ENCODE measurements at places on chromosomes 6 and 20.
A peak's percentile ranks its signal among the peaks of the same experiment; 100 is the strongest.

DNA sequence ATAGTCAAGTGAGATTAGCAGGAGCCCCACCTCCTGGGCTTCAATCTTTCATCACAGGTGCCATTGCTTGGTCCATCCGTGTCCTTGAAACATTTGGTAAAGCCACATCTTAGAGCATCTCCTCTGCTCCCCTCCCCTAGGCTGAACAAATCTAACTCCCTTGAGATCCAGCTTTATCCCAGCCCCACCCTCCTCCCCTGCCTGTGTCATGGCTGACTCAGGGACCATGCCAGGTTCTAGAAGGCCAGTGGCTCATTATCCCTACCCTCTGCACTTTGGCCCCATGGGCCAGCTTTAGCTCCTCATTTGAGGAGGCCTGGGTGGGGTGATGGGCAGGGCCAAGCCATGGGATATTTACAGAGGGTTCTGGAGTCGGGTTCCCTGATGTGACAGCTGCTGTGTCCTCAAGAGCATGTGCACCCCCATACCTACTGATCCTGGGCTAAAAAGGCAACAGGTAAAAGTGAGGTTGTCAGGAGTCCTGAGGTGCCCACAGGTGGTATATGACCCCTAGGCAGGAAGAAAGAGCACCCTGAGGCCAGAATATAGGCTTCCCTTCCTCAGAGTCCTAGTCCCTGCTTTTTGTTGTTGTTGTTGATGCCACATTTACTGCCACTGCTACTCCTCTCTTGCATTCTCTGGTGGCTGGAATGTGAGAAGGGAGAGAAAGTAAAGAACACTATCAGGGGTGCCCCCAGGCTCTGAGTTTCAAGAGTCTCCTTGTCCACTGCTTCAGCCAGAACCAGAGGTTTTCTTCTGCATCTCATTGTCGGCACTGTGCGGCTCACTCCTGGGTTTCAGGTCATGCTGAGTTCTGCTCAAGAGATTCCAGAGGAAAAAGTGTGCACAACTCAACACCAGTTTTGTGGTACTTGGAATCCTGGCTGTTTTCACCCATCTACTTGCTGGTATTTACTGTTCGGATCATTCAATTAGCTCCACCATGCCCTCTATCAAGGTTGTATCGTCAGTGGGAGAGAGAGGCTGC is 228.4 kb downstream of the LRFN2 start:
- no peak for DNase-seq

- DNase-seq = peak; percentile 78
Observed at GRCh38 chr20:57709823-57710799, at the start of gene PMEPA1. TSS of gene PMEPA1 (minus strand) at chr20:57710015. CDS start at chr20:57709582, 433 bp downstream.

- no peak for DNase-seq
Observed at GRCh38 chr6:20024316-20024673, 187.1 kb downstream of the ID4 start.

DNA sequence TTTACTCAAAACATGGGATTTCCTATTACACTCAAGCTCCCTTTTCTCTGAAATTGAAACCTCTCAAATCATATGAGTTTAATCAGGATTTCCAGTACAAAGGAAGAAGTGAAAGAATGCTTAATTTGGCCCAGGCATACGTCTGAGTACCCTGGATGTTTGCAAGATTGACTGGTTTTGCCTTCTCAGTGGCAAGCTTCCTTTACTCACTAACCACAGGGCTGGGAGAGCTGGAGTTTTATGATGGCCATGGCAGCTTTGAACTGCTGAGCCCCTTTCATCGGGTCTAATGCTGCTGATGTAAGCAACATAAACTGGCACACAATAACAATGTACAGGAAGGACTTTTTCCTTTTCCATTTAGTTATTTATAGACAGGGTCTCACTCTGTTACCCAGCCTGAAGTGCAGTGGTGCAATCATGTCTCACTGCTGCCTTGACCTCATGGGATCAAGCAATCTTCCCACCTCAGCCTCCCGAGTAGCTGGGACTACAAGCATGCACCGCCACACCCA is 194.8 kb downstream of the SLC35F1 start:
- DNase-seq = peak; percentile 41

DNA sequence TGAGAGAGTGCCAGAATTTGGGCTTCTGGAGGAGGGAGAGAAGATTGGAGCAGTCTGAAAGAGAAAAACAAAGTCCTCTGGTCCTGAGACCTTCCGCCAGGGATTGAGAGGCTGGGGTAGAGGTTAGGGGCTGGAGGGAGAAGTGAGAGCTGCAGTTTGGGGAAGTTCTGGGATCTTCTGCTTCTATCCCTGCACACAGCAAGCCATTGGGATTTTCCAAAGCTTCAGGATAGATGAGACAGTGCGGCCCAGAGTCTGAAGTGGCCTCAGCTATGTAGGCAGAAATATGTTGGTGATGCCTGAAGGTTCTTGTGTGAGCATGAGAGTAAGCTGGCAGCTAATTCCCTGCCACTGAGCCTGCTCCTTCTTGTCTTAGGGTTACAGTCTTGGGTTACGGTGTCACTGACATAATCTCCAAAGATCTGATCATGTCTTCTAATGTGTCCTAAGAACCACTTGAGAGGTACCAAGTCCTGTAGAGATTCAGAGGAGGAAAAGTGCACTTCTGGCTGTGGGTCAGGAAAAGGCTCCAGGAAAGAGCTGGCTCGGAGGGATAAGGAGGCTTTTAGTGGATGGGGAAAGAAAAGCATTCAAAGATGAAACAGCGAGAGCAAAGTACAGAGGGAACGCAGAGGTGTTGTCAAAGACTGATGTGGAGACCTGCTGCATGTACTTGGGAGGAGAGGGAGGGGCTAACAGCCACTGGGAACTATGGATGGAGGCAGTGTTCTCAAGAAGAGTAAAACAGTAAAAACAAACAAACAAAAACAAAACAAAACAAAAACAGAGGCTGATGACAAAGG is 131.1 kb upstream of the MYLIP start:
- DNase-seq = no peak

DNA sequence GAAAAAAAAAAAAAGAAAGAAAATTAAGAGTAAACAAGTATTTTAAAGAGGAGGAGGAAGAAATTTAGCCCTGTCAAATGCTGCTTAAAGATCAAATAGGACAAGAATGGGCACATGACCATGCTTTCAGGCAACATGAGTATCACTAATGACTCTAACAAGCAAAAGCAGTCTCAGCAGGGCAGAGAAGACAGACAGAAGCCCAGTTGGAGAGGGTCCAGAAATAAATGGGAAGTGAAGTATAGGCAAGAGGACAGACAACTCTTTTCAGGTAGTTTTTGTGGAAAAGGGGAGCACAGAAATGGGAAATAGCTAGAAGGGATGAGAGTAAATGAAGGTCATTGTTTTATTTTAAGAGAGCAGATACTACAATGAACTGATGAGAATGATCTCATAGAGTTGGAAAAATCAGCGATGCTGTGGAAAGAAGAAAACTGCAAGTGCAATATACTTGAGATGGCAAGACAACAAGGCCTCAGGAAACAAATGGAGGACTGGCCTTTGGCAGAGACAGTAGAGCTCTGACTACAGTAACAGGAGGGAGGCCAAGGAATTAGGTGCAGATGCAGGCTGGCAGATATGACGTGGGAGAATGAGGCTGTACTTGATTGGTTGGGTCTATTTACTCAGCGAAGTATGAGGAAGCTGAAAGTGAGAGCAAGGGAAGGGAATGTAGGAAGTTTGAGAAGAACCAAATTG is 40.3 kb downstream of the KIF6 start:
- peak; percentile 38 for DNase-seq

GRCh38 chr20:3218307-3218988 is 9.2 kb downstream of the ITPA start:
- DNase-seq = no peak

- no peak for DNase-seq
Observed at GRCh38 chr6:43220439-43220951, 8.8 kb downstream of the DNPH1 start.

- no peak for DNase-seq
Observed at GRCh38 chr20:18312723-18313122, 24.4 kb downstream of the ZNF133 start.

GRCh38 chr6:128508588-128509296 is 11.7 kb downstream of the PTPRK start:
- DNase-seq = no peak

DNA sequence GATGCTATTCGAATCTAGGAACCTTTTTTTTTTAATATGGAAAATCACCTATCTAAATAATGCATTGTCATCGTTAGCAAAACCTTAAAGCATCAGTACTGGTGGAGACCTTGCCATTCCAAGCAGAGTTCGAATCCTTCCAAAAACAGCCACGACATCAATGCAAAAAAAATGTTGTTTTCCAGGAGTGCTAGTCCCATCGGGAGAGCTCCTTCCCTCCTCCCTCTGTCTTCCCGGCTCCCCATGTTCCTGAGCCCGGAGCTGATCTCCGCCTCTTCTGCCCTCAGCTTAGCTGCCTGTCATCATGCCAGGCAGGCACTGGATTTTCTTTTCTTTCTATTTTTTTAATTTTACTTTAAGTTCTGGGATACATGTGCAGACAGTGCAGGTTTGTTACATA is 153.6 kb upstream of the QKI start:
- no peak for DNase-seq

DNA sequence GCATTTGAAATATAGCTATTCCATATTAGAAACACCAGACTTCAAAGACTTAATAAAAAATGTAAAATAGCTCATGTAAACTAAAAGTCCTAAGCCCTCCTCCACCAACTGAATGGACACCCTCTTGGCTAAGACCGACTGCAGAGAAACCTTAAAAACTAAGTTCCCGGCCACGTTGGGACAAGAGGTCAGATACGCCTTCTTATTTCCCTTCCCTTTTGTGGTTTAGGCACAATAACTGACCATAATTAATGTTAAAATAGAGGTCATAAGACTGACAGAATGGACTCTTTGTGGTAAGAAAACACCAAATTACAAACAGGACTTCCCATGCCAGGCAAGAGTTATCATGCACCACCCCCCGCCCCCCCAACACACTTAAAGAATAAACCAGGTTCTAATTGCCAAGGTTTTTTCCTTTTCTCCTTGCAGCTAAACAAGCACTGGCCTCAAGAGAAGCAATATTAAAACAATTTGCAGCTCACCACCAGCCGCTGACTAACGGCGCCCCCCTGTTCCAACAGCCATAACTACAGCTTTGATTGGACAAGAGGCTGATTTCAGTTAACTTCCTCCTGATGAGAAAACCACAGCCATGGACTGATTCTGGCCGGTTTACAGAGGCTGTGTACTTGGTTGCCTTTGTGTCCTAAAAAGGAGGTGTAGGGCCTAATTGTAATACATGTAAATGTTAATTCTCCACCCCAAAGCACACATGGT is 10.7 kb upstream of the LAMP5 start:
- no peak for DNase-seq

- DNase-seq = no peak
Observed at GRCh38 chr6:40900791-40901190, 138.2 kb downstream of the UNC5CL start.

DNA sequence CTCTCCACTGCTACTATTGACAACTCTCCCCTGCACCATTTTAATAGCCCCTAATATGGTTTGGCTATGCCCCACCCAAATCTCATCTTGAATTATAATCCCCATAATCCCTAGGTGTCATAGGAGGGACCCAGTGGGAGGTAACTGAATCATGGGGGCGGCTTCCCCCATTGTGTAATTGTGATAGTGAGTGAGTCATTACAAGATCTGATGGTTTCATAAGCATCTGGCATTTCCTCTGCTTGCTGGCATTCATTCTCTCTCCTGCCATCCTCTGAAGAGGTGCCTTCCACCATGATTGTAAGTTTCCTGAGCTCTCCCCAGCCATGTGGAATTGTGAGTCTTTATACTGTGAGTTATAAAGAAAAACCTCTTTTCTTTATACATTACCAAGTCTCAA is 74.1 kb upstream of the TCF21 start:
- DNase-seq = no peak

DNA sequence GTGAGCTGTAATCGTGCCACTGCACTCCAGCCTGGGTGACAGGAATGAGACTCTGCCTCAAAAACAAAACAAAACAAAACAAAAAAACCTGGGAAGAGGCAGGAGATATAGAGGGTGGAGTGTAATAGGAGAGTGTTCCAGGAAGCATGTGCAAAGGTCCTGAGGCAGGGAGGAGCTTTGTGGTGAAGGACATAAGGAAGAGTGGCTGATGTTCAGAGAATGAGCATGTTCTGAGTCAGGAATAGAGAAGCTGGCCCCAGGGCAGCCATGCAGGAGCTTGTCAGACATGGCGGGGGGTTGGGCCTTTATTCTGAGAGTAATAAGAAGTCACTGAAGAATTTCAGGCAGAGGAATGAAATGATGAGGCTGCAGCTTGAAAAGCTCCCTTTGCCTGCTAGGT is 337.0 kb downstream of the CDH26 start:
- DNase-seq = no peak

GRCh38 chr6:121645100-121645745 is 209.8 kb downstream of the GJA1 start:
- DNase-seq = no peak

- DNase-seq = no peak
Observed at GRCh38 chr20:4434681-4435080, 287.0 kb upstream of the PRND start.

GRCh38 chr6:156822747-156823206 is 45.6 kb downstream of the ARID1B start:
- no peak for DNase-seq

- DNase-seq = no peak
Observed at GRCh38 chr6:125220712-125221111, 67.1 kb downstream of the TPD52L1 start.

GRCh38 chr6:89339565-89339964 is 13.0 kb downstream of the UBE2J1 start:
- no peak for DNase-seq

GRCh38 chr20:58459058-58459750 is 56.0 kb downstream of the APCDD1L start:
- DNase-seq = no peak

DNA sequence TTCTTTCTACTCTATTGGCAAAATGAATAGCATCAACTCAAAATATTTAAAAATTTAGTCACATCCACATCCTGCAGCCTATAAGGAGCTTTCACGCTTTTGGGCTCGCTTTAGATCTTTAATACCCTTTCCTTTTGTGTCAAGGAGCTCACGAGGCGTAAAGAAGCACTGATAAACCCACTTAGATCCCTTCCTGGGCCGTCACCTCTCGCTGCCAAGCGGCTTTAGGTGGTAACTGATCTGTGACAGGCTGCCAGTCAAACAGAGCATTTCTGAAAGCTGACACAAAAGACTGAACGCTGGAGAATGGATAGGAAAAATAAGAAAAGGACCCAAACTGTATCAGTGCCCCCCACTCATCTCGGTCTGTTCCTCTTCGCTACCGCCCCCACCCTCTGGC is 385.7 kb upstream of the MMS22L start:
- DNase-seq = no peak

DNA sequence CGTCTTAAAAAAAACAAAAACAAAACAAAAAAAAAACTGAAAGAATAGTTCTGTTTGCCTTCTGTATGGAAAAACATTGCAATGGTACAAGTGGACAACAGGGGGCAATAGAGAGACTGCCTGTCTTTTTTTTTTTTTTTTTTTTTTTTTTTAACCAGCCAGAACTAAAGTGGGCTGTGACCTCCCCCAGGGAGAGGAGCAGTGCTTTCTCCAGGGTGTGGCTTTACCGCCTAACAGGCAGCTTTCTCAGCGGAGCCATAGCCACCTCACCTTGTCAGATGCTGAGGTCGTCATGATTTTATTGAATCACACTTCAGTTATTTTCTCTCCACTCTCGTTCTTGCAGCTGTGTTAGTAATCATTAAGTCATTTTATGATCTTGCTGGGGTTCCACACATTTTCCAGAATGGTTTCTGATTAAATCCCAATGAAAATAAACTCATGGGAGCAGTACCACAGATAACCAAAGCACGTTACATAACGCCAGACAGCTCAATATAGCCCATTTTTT is 78.4 kb downstream of the GMPR start:
- no peak for DNase-seq
